Suppressor macrophage (primary cell): ENCODE measurements at places on chromosomes 3 and 15.

DNA sequence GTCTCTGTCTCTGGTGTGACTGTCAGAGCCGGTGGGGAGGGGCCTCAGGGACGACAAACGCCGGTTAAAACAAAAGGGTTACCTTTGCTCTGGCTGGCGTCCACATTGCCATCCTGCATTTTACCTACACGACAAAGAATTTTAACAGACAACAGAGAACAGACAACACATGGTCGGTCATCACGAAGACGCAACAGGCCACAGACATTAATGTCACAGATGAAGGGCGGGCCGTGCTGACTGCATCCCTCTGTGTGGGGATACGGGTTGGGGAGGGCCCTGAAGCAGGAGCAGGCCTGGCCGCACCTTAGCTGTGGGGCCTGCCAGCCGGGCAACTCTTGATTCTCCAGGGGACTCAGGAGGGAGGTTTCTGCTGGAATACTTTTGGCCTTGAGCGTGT is 58.2 kb upstream of the SEC13 start:
- no peak for DNase-seq

- DNase-seq, result no peak
Measured at GRCh38 chr3:113249111-113249510, 37.8 kb downstream of the BOC start.

DNA sequence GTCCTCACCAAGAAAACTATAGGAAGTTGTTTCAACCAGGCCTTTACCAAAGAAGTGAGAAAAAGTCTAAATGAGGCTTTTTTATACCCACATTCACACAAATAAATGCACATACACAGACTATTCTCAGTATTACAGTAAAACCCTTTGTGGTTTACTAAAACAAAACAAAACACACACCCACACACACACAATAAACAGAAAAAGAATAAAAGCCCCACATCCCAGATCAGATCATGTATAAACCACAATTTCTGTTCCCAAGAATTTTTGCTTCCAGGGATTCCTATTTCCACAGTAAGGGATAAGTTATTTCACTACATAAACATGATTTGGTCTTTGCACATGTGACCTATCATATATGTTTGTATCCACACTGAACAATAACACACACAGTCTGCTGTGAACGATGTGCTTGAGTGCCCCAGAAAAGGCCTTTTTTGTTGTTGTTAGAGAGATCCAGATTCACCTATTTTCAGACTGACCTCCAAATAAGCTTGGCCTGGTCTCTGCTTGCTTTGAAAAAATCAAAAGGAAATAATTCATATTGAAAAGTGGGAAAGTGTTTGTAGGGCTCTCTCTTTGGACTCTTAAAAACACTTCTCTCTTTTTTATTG is 283.4 kb upstream of the ATP11B start:
- DNase-seq, result no peak

DNA sequence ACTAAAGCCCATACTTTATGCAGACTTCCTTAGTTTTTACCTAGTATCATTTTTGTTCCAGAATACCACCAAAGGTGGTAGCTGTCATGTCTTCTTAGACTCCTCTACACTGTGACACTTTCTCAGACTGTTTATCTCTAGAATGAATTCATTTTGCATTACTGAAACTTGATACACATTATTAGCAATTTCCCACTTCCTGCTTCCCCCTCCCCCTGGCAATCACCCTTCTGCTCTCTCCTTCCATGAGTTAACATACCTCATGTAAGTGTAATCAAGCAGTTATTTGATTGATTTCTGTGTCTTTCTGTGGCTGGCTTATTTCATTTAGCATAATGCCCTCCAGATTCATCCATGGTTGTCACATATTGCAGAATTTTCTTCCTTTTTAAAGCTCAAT is 204.9 kb downstream of the STAG1 start:
- DNase-seq, result no peak

GRCh38 chr3:80355144-80355543 is 587.3 kb upstream of the ROBO1 start:
- DNase-seq, result no peak

GRCh38 chr15:89335298-89336041 is 846 bp upstream of the POLG start:
- DNase-seq, result no peak

DNA sequence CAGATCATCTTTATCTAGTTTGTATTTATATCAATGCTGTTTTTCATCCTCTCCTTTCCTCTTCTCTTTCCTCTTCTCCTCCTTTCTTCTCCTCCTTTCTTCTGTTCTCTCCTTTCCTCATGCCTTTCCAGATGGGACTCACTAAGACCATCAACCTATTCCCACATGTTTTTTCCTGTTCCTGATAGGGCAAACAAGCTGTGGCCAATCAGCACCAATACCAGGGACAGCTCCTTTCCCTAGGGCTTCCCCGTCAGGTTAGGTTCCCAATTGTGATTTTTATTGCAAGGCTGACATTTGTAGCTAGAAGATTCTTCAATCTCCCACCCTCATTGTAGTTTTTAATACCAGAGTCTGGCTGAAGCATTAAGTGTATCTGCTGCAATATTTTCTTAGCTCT is 76.3 kb upstream of the COL8A1 start:
- DNase-seq, result no peak

- peak; percentile 29 for DNase-seq
Measured at GRCh38 chr3:120093119-120093910, 932 bp downstream of the GSK3B start.
